ENCODE measurements at places on chromosomes 1 and 21.

- no peak for DNase-seq
These were observed 193.0 kb downstream of the ZC3H11B start for GRCh38 chr1:219419860-219420259.

GRCh38 chr1:243465081-243465480 lies 209.2 kb downstream of the SDCCAG8 start:
- peak; percentile 27 for DNase-seq

- DNase-seq = no peak
These were observed 2.2 kb upstream of the HFM1 start for GRCh38 chr1:91406773-91407389.

GRCh38 chr1:166937962-166938361 lies 37.4 kb downstream of the ILDR2 start:
- DNase-seq = no peak

DNA sequence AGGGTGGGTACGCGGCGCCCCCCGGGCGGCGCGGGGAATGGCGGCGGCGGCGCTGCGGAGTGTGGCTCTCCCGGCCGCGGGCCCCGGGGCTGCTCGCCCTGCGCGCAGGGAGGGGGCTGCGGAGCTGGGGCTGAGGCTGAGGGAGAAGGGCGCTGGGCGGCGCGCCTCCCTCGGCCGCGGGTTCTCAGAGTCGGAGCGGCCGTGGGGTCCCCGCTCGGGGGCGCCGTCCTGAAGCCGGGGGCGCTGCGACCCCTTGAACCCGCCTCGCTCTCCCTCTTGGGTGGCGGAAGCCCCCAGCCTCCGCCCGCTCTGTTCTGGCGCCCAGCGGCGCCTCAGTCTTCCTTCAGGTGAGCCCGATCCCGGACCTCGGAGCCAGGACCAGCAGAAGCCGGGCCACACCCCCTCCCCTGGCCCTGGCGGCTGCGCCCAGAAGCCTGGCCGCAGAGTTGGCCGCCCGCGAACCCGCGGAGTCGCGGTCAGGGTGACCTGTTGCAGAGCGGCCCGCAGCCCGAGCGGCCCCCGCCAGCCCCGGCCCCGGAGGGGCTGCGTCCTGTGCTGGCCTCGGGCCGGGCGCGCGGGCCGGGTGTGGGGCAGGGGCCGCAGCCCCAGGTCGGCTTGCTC lies 532 bp downstream of the RALGPS2 start:
- DNase-seq = peak; percentile 69

GRCh38 chr21:38888991-38889561 lies 83.3 kb downstream of the ETS2 start:
- no peak for DNase-seq

- DNase-seq = no peak
These were observed 37.2 kb upstream of the ETS2 start for GRCh38 chr21:38768471-38769063.

DNA sequence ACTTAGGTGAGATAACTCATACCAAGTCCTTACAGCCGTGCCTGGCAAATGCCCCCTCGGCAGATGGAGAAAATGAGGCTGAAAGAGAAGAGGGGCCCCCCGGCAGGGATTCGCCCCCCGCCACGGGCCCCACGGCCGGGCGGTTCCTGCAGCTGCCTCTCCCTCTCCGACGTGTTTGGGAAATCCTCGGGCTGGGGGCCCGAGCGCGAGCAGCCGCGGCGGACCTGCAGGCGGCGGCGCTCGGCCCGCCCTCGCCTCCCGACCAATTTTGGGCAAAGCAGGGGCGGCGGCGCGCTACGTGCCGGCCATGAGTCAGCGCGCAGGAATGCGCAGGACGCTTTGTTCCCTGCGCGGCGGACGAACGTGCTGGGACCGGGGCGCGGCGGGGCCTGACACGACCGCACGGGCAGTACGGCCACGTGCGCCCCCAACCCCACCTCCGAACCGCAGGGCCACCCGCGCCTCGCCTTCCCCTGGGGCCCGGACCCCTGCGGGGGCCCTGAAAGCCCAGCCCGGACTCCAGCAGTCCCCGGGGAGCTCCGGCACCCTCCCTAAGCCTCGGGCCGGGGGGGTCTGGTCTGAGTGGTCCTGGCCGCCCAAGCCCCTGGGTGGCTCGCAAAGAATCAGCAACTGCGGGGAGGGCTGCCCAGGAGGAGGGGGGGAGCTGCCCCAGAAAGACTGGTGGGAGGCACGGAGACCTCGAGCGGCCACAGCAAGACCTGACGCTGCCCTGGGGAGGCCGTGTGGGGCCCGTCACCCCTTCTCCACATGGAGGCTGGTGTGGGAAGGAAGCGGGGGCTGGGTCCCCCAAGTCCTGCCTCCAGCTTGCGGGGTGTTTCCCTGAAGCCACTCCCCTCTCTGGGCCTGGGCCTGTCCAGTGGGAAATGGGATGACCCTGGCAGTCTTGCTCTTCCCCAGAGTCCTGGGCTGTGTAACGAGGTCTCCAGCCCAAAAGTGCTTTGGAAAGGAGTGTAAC lies 11.9 kb upstream of the EDN2 start:
- peak; percentile 91 for DNase-seq

DNA sequence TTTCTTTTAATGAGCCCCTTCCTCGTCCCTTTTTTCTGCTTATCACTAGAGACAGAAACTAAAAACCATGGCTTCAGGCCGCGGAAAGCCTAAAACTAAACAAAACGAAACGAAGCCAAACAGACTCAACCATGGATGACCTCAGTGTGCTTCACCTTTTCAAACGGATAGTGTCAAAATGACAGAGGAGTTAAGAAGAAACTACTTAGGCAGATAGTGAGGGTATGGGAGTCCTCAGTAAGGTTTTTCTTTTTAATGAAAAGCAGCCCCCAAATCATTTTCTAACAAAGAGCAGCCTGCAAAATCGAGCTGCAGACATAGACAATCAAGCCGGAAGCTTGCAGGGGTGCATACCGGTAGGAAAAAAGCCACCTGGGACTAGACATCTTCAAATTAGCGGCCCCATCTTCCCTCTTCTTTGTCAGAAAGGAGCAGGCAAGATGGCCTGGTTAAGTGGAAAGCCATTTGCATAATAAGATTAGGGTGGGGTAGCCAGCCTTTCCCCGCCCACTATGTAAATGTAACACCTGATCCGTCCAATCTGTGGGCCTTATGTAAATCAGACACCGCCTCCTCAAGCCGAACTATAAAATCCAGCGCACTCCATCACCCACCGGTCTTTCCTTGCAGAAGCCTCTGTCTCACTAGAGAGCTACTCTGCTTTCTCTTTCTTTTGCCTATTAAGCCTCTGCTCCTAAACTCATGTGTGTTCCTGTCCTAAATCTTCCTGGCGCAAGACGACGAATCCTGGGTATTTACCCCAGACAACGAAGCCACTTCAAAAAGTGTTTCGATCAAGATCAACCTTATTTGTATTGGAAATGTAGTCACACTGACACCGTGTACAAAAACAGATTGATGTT lies 6.2 kb upstream of the ERO1B start:
- DNase-seq = peak; percentile 84

DNA sequence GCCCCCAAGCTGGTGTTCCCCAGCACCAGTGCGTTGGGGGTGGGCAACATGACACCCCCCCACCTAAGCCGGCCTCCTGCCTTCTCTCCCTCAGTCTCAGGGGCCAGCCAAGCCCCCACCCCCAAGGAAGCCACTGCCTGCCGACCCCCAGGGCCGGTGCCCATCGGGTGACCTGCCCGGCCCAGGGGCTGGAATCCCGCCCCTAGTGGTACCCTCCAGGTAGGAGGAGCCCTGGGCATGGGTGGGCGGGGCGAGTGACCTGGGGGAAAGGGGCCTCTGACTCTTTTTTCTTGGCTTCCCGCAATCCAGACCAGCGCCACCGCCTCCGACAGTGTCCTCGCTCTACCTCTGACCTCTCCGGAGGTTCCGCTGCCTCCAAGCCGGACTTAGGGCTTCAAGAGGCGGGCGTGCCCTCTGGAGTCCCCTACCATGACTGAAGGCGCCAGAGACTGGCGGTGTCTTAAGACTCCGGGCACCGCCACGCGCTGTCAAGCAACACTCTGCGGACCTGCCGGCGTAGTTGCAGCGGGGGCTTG lies 1.3 kb upstream of the EFNA4 start:
- peak; percentile 80 for DNase-seq

DNA sequence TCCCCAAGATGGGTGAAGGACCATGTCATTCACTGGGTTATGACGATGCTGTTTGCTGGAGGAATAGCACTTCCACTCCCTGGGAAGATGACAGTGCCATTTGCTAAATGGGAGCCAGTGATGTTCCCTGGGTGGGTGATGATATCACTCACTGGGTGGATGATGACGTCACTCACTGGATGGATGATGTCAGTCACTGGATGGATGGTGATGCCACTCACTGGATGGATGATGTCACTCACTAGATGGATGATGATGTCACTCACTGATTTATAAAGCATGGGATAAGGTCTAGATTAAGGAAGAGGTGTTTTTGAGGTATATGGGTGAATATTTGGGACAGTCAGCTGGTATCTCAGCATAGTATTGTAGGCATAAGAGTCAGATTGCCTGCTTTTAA lies 457.2 kb downstream of the AJAP1 start:
- DNase-seq = no peak

DNA sequence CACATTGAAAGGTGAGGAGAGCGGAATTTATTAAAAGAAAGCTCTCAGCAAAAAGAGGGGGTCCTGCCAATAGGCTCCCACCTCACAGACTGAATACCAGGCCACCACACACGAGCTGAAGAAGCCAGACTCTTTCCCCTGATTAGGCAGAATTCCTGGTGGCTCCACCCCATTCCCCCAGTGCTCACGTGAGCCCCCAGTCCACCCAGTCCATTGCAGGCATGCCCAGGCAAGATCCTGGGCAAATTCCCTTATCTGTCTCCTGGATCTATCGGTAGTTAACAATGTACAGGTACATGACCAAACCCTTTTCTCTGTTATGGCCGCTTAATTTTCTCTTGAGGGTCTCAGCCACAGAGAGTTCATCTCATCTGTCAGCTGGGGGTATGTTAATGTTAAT lies 54.6 kb upstream of the BTG3 start:
- peak; percentile 76 for DNase-seq

- no peak for DNase-seq
These were observed 303.4 kb upstream of the PRMT6 start for GRCh38 chr1:106753066-106753465.

DNA sequence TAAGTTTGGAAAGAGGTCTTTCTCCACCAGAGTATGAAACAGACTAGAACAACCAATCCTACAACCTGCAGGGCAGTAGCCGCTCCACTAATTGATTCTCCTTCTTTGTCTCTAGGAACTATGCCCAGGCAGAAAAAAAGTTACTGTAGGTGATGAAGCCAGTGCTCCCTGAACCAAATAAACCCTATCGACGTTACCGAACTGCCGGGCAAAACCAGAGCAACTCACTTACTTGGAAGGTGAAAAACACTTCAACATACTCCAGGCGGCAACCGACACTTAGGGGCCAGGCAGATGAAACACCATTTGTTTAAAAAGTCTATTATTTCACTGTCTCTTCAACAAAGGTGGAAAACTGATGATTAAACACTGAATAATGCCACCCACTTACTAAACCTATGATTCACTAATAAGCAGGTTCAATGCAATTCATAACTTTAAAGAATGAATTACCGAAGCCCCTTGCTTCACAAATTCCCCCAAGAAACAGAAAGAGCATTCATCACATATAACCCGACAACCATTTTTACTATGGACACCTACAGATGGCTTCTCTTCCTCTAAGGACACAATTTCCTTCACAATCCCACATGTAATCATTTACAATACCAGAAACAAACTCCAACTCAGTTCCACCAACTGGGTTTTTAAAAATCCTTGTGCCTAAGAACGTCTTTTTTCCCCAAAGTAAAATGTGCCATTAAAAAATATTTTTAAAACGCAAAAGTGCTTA lies 1.6 kb downstream of the NRIP1 start:
- no peak for DNase-seq

GRCh38 chr1:233998891-233999290 lies 94.4 kb downstream of the SLC35F3 start:
- no peak for DNase-seq

- DNase-seq = no peak
These were observed 41.5 kb upstream of the CTBS start for GRCh38 chr1:84615790-84616189.

- no peak for DNase-seq
These were observed 73.6 kb downstream of the ZNF281 start for GRCh38 chr1:200336101-200336845.

- no peak for DNase-seq
These were observed 20.6 kb upstream of the H6PD start for GRCh38 chr1:9213956-9214355.

DNA sequence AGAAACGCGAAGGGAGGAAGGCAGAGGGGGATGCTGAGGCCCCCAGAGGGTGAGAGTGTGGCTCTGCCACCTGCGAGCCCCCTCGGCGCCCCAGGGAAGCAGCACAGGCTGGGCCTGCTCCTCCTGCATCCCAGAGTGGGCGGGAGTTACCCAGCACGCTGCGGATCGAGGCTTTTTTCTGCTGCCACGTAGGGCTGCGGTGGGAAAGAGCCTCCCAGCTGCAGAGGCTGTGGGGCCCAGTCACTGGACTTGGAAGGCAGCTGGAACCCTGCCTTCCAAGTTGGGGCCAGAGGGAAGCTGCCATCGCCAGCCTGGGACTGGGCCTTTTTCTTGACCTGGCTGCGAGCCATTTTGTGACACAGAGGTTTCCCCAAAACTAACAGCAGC lies 2.3 kb upstream of the GRIK3 start:
- no peak for DNase-seq

GRCh38 chr1:107897438-107898345 lies 67.3 kb downstream of the VAV3 start:
- DNase-seq = no peak

- DNase-seq = no peak
These were observed 20.2 kb downstream of the TRIM45 start for GRCh38 chr1:117101334-117101733.

GRCh38 chr1:53591924-53592323 lies 132.7 kb downstream of the DMRTB1 start:
- DNase-seq = no peak

GRCh38 chr1:147541672-147542568 lies 619 bp downstream of the BCL9 start:
- peak; percentile 70 for DNase-seq

DNA sequence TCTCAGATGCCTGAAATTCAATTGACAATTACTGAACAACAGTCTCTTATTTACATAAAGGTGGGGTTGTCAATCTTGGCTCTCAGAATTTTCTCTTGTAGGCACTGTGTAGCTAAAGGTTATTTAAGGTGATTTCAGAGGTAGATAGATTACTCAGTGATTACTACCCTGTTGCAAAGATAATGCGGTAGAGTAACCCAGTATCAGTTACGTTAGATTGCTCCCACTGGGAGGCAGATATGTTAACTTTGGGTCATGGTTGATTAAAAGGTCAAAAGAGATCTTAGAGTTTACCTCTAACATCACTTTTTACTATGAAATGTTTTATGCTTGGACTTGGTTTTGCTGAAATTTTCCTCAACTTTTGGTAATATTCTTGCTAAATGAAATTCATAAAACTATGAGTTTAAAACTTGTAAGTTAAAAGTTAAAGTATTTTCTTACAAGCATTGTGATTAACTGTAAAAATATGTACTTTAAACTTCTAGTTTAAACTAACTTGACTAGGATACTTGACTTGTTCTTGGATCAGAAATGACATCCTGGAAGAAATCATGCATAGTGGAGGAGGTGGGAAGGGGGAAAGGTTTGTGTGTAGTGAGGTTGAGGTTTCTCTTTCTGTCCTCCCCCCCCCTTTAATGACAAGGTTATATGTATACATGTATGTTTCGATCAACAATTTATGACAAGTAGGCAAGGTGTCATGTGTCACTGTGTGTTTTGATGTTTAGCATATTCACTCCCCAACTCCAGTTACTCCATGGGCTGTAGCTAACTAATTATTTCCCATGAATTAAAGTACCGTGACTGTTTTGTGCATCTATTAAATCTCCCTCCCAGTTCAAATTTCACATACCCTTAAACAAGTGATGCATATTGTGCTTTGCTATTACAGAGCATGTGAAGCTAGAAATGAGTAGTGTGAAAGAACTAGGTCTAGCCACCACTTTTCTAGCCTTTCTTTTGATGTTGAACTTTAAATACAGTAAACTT lies 2.9 kb downstream of the LAMC1 start:
- no peak for DNase-seq

Data from H9 (cell line).